ENCODE measurements at places on chromosomes 5 and 9. TPM values are rescaled to one million over a fixed set of nuclear protein-coding genes. Genes with fewer than 3 reads are reported as not detected.

The ZNF366 gene
- 3.6 TPM for total RNA-seq

The TEK gene
- total RNA-seq: 39.0 TPM

The TJP2 gene
- 94.3 TPM for total RNA-seq

The NEK6 gene
- total RNA-seq: 26.1 TPM

The PITX1 gene
- 0.11 TPM for total RNA-seq

The RUSC2 gene
- 32.6 TPM for total RNA-seq

The LHX6 gene
- 5.1 TPM for total RNA-seq

The AIF1L gene
- total RNA-seq: 52.5 TPM

The FRMPD1 gene
- 8.9 TPM for total RNA-seq

The ZNF474 gene
- total RNA-seq: 2.7 TPM

The STING1 gene
- 31.7 TPM for total RNA-seq

The PCDHGC5 gene
- total RNA-seq: 5.9 TPM

The DMRT3 gene
- 0.30 TPM for total RNA-seq

The FPGS gene
- total RNA-seq: 33.7 TPM

The HABP4 gene
- 20.0 TPM for total RNA-seq

The CER1 gene
- total RNA-seq: 0.72 TPM

The PCDHA9 gene
- 1.2 TPM for total RNA-seq
